ENCODE measurements at places on chromosomes 6 and 20.

DNA sequence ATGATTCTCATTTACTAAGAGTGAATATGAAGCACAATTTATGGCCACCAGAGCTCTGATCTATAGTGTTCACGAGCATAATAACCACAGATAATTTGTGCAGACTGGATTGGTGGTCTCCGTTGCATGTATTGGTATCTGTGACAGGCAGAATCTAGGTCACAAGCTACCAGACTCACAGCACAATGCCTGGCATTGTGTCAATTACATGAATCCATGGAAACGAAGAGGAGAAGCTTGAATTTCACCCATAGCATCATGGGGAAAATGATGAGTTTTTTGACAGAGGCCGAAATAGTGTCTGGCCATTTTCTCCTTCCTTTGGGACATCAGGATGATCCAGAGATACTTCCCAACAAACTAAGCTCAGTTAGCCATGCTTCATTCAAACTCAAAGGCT is 52.3 kb upstream of the TMEM170B start:
- no peak for DNase-seq

DNA sequence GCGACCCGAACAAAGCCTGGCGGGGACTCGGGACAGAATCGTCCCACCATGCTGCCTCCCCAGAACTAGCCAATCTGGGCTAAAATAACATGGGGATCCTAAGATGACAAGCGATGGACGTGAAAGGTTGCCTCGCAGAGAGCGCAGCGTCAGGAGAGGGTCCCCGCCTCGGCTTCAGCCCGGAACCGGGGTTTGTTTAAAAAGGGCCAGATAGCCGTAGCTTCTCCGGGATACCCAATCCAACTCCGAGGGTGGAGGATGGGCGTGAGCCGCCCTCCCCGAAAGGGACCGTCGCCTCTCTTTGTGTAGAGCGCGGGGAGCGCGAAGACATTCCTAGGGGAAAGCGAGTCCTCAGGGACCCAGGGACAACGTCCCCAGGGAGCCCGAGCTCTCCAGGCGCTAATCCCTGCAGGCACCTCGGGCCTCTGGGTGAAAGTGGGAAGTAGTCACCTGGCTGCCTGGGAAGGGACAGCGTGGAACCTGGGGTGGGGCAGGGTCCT is 643 bp downstream of the CD24 start:
- DNase-seq: peak; percentile 5

GRCh38 chr20:43442282-43442880 is 15.3 kb upstream of the SRSF6 start:
- DNase-seq: no peak

DNA sequence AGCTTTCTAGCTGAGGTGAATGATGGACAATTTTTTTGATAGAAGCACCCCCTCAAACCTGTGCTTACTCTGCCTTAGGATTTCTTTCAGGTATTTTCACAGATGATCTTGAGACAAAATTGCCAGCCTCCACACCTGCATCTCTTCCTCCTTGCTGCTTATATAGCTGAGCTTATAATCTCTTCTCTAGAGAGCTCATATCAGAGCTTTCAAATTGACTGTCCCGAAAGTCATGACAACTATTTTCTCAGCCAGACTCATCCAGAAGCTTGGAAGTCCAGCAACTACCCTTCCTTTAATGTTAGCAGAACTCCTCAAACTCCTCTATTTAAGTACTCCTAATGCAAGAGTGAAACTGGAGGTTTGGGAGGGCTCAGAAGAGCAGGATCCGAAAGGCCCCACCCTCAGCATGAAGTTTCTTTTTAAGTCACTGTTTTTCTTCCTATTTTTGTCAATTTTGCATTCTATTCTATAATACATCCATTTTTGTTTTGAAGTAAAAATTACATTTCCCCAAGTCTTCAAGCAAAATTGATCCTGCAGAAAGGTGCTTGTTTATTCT is 12.7 kb downstream of the CGA start:
- no peak for DNase-seq

GRCh38 chr6:26459023-26459810 is 1.5 kb downstream of the BTN2A1 start:
- DNase-seq: no peak

DNA sequence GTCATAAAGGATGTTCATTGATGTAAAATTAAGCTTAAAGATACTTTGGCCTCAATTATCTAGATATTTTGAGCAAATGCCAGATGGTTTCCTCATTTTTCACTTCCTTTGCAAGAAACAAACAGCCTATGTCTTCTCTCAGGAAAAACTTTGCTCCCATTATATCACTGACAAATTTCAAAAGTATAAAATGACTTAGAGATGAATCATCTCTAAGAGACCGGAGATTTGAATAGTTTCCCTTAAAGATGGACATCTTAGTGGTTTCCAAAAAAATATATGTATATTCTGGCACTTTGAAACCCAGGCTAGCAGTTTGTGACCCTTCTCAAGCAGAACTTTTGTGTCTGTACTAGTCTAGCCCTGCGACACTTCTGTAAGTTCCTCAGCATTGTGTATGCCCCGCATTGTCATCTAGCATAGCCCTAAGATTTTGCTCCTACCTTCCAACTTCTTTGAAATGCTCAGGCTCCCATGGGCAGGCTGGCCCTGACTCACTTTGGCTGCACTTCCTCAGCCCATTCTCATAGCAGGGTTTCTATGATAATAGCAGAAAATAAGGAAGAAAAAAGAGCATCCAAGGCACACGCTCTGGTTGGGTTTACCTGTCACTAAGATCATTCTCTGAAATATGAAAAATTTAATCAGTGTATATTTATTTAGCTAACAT is 25.7 kb upstream of the POU3F2 start:
- DNase-seq: no peak

DNA sequence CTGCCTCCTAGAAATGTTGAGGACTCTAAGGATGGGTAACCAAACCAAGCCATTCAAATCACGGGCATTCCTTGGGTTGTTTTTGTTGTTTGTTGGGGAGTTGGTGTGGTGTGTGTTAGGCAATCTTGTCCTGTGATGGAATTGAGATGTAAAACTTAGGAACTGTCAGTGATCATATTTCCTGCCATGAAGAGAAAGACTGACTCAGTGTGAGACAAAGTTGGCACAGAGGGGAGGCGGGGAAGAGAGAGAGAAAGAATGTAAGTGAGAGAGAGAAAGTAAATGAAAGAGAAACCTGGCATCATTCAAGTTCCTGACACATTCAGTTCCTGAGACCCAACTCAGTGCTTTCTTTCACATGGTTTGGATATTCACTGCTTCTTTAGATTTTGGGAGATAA is 21.6 kb upstream of the FBXO30 start:
- DNase-seq: no peak

DNA sequence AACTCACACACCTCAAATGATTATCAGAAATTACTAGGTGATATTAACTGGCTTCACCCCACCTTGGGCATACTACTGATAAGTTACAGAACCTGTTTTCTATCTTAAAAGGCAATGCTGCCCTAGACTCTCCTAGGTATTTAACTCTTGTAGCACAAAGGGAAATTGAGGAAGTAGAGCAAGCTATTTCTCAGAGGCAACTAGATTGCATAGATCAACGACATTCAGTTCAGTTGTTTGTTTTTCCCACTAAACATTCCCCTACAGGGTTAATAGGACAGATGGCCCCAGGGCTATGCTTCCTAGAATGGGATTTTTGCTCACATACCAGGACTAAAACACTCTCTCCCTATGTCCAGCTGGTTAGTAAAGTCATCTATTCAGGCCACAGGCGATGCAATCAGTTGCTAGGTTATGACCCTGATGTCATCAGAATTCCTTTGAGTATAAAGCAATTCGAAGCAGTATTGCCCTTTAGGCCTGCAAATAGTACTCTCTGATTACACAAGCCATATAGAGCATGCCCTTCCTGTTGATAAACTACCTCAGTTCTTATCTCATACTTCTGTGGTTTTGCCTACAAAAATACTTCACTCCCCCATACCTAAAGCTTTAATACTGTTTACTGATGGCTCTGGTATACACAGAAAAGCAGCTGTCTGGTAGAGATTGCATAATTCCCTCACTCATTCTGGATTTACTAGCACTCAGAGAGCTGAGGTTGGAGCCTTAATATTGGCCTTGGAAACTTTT is 67.4 kb upstream of the ASCC3 start:
- DNase-seq: no peak

GRCh38 chr6:19599796-19600464 is 237.2 kb upstream of the ID4 start:
- DNase-seq: no peak

- no peak for DNase-seq
These were observed 10.8 kb upstream of the PBOV1 start for GRCh38 chr6:138229072-138229471.

GRCh38 chr6:168524571-168525001 is 83.6 kb downstream of the SMOC2 start:
- no peak for DNase-seq

- no peak for DNase-seq
These were observed 94.4 kb upstream of the NAA20 start for GRCh38 chr20:19922716-19923115.

GRCh38 chr6:106886922-106887797 is 87.4 kb downstream of the CD24 start:
- no peak for DNase-seq

DNA sequence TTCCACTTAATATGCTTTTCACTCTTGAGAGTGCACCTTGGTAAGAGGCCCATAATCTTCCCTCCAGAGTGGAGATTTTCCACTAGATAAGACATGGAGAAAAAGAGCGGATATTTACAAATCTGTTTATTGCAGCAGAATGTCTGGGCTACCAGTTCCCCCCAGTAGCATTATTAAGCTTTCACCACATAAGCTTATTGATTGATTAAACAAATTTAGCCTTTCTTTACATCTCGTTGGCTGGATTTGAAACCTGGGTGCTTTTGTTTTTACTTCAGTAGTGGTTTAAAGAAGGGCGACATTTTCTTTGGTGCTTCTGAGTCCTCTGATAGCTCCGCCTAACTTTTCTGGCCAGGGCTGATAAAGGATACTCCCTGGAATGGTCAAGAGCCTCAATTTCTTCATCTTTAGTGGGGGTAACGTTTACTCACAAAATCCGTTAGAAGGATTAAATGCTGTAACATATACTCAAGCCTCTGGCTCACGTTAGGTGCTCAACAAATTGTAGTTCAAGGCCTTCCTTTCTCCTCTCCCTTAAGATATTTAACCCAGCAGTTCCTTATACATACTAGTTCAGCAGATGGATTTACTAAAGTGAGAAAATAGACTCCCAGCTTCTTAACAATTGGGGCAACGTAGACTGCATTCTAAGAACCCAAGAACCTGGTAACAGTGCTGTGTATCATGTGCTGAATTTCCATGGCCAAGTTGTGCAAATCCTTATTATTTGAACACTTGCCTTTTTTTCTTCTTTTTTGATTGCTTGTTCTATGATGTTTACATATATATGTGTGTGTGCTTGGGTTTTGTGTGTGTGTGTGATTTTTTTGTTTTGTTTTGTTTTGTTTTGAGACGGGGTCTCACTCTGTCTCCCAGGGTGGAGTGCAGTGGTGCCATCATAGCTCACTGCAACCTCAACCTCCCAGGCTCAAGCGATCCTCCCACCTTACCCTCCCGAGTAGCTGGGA is 91.4 kb downstream of the RREB1 start:
- DNase-seq: no peak

- DNase-seq: no peak
These were observed 46.9 kb downstream of the PRDM1 start for GRCh38 chr6:106133040-106133439.

DNA sequence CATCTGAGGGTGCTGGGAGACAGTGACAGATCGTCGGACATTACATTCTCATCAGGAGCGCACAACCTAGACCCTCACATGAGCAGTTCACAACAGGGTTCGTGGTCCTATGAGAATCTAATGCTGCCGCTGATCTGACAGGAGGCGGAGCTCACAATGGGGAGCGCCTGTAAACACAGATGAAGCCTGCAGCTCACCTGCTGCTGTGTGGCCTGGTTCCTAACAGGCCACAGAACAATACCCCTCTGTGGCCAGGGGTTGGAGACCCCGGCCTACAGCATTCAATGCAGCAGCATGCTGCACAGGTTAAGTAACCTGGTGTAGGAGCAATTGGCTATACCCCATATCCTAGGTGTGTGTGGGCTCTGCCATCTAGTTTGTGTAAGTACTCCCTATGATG is 19.5 kb downstream of the ANKRD60 start:
- DNase-seq: no peak

- DNase-seq: no peak
These were observed 14.5 kb downstream of the TMX4 start for GRCh38 chr20:8005033-8005432.

GRCh38 chr20:51700809-51701285 is 67.3 kb downstream of the ATP9A start:
- peak; percentile 37 for DNase-seq

DNA sequence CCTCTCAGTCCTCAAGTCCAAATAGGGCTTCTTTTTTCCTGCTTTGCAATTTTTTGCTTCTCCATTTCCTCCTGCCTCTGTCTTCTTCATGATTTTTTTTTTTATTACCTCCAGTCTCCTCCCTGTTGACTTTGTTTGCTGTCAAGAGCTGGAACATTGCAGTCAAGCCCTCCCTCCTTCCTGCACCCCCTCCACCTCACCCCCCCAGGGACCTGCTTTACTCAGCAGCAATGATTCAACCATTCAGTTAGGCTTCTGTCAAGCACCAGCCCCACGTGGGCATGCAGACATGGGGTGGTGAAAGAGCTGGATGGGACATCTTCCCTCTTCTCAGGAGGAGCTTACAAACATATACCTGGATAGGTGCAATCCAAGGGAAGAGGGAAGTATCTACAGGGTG is 142.4 kb downstream of the LRFN2 start:
- DNase-seq: no peak

- no peak for DNase-seq
These were observed 18.4 kb downstream of the LAMA4 start for GRCh38 chr6:112235956-112236355.

DNA sequence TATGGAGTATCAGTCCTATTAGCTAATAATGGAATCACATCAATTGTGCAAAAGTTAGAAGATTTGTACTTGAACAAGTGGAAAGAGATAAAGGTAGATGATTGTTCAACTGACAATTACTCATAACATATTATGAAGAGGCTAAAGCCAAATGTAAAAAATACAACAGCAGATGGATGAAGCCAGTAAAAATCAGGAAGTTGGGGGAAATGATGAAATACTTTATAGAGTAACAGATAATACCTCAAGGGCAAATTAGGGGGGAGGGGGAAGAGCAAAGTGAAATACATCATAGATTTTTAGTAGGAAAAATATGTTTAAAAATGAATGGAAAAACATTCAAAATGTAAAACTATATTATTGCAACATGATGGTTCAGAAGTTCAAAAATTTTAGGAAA is 114.0 kb downstream of the PDSS2 start:
- DNase-seq: no peak

DNA sequence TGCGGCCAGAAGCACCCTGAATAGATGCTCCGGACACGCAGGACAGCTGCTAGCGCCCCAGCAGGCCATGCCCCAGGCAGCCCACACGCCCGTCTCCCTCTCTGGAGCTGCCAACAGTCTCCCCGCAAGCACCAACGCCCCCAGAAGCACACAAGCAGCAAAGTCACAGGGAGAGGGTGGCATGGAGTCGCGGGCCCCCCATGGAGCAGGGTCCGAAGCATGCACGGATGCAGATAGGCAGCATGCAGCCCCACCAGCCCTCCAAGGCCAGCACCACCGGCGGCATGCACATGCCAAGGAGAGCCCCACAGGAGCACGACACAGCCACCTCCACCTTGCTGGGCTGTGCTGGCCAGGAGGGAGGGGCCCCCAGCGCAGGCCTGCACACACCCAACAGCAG is 53.8 kb downstream of the KCNQ2 start:
- DNase-seq: no peak
